ENCODE measurements at places on chromosomes 1 and 21.

GRCh38 chr21:32312326-32312725 is 13.7 kb downstream of the MRAP start:
- no peak for DNase-seq

GRCh38 chr1:180094705-180095295 is 59.9 kb upstream of the QSOX1 start:
- DNase-seq: no peak

GRCh38 chr1:151065089-151065645 is 5.0 kb downstream of the MLLT11 start:
- no peak for DNase-seq

DNA sequence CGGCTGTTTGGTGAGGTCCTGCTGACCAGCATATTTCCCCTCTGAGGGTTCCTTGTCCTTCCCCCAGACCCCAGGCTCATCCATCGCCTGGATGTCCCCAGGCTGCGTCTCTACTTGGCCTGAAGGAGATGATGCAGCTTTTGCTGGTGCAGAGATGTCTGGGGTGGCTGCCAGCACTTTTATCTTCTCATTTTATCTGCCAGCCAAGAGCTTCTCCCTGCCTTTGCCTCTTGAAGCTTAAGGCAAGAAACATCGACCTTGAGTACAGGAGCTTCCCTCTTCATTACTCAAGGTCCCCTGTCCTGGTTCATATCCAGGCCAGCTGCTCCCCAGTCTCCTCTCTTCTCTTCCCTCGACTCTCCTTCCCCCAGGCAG is 9.2 kb upstream of the H6PD start:
- DNase-seq: no peak

DNA sequence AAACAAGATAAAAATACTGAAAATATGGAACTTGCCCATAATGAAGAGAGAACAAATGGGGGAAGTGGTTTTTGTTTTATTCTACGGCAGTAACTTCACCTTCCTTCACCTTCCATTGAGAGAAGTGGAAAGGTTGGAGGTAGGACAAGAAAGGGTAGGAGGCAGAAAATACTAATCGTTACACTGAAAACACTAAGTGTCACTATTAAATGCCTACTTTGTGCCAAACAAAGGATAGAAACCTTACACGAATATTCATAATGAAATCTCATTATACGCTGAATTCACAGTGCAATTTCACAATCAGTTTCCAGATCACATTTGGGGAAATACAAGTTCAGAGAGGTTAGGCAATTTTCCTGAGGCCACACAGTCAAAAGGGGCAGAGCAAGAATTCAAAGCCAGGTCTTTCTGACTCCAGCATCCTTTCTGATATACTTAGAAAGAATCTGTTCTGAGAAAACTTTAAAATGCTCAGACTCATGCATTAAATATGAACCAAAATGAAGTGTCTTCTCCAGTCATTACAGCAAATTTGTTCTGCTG is 3.0 kb downstream of the TIAM1 start:
- no peak for DNase-seq

DNA sequence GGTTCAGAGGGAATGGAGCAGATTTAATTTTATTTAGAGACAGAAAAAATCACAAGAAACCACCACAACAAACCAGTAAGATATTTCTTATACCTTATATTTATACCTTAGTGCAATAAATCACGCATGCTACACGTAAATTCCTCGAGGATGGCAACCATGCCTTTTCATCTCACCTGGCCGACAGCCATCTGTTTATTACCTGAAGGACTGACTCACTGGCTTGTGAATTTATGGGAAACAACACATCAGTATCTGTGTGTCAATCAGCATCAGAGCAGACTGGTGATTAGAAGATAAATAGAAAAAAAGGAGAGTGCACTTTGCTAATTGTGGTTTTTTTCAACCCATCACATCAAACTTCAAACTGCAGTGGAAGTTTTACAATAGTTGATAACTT is 58.4 kb downstream of the S1PR1 start:
- no peak for DNase-seq

GRCh38 chr1:64687725-64688327 is 57.0 kb upstream of the RAVER2 start:
- peak; percentile 24 for DNase-seq

DNA sequence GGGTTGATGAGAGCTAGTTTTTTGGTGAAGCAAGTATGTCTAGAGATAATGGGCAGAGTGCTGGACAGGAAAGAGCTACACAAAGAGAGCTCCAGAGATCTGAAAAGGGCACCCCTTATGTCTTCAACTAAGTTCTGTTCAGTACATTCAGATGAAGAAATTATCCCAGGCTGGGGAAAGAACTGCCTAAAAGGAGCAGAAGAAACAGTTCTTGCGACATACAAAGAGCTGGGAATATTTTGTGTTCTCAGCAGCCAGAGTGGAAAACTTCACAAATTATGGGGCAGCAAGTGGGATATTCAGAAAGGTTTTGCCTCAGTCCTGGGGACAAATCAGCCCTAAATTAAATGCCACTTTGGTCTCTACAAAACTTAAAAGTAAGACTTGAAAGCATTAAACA is 17.4 kb upstream of the CCN1 start:
- no peak for DNase-seq

- DNase-seq: peak; percentile 25
These were observed 4.0 kb downstream of the ERG start for GRCh38 chr21:38494251-38494642.

DNA sequence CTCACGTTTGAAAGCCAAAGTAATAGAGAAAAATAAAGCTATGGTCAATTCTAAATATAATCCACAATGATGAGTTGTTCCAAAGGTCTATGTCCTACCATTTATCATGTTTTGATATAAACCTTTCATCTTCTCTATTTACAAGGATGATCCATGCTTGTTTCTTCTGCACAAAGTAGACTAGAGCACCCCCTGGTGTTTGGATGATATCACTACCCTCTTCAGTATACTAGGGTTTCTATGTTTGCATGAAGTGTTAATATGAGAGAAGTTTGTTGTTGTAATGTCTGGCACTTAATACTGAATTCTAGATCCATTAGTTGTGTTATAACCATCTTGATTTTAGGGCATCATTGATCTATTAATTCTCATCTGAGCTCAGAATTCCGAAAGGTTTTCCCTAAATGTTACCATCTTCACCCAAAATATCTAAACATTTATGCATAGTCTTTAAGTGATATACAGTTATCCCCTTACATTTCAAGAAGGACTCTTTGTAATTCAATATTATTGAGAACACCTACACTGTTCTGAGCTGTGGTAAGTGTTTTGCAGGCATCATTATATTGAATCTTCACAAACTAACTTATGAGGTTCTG is 21.1 kb downstream of the CLDN8 start:
- DNase-seq: no peak

All from dermis microvascular lymphatic vessel endothelial cell (primary cell).